ENCODE measurements at places on chromosomes 7 and 10.

DNA sequence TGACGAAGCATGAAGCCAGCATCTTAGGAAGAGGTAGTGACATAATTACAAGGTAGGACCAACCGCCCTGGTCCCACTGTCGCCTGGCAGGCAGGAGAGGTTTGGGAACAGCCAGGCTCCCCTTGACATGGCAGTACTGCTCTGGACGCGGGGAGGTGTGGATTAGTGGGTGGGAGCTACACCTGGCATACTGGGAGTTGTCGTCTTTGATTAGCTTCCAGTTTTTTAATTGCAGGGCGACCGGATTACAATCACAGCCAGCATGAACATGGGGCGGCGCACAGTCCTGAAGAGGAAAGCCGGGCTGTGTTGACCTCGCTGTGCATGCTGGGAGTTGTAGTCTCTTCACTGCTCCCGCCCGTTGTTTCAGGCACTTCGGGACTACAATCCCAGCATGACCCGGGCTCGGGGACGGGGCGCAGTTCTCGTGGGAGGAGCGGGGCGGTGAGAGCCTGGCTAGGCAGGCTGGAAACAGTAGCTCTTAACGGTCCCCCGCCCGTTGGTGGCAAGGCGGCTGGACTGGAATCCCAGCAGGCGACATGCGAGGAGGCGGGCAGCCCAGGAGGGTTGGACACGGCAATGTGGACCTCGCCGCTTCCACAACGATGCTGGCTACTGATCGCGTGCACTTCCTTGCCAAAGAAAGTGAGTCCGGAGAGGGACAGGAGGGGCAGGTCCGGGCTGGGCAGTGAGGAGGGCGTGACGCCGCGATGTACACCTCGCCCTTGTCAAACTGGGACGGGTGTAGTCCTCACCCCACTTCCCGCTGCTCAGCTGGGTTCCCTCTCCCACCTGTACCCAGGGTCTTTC lies 98.0 kb upstream of the ZNF722 start:
- no peak for DNase-seq

GRCh38 chr10:94199565-94199964 lies 163.2 kb downstream of the NOC3L start:
- no peak for DNase-seq

- DNase-seq, result no peak
Observed at GRCh38 chr7:18345641-18346234, 149.8 kb upstream of the HDAC9 start.

- no peak for DNase-seq
Observed at GRCh38 chr7:75980430-75981202, 13.8 kb downstream of the TMEM120A start.
